ENCODE measurements at places on chromosomes 4 and X. TPM values are rescaled to one million over a fixed set of nuclear protein-coding genes. Genes with fewer than 3 reads are reported as not detected.
A peak's percentile ranks its signal among the peaks of the same experiment; 100 is the strongest.

- DNase-seq: no peak
Observed at GRCh38 chr4:158005021-158005420, 167.8 kb downstream of the GASK1B start.

- DNase-seq: no peak
Observed at GRCh38 chr4:130192787-130193186, 1096.8 kb downstream of the C4orf33 start.

- peak; percentile 99 for DNase-seq
Observed at GRCh38 chr4:140373328-140374129, at the start of gene SCOC. Gene SCOC (plus strand): TSS chr4:140373646. CDS start chr4:140379171, 5,525 bp downstream.

EDA gene
- total RNA-seq: 7.6 TPM

DNA sequence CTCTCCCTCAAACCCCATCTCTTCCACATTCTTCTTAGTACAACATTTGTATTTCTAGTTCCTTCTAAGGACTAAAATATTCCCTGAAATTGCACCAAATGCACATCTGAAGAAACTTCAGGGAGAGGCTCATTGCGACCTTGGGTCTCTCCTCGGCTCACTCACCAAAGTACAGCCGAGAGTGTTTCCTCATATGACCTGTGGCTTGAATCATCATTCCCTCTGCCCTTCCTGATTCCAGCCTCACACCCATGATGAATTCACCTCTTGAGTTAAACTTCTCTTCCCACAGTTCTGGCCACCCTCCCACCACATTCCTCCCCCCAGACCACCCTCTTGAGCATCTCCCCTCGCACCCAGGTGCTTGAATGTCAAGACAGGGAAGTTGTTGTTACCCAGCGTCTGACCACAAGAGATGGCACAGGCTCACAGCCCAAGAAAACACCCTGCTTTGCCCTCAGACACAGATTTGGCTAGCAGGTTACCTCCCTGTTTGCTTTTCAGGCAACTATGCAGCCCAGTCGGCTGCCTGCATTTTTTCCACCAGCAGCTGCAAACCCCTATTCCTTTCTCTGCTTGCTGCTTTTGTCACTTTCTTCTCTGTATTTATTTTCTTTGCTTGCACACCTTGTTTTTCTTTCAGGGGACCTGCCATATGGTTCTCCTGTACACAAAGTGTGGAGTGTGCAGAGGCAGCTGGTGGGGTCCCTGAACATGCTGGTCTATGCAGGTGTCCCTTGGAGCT is 214.8 kb downstream of the SPATA18 start:
- no peak for DNase-seq

- no peak for DNase-seq
Observed at GRCh38 chrX:105829011-105829410, 6.7 kb downstream of the NRK start.

GRCh38 chrX:91434351-91435168 is at the start of gene PABPC5:
Gene PABPC5 (plus strand): TSS chrX:91434839. CDS start chrX:91435578, 739 bp downstream.
- DNase-seq: peak; percentile 68

NDST4 gene
- 0.89 TPM for total RNA-seq

AFF1 gene
- total RNA-seq: 25.4 TPM

DNA sequence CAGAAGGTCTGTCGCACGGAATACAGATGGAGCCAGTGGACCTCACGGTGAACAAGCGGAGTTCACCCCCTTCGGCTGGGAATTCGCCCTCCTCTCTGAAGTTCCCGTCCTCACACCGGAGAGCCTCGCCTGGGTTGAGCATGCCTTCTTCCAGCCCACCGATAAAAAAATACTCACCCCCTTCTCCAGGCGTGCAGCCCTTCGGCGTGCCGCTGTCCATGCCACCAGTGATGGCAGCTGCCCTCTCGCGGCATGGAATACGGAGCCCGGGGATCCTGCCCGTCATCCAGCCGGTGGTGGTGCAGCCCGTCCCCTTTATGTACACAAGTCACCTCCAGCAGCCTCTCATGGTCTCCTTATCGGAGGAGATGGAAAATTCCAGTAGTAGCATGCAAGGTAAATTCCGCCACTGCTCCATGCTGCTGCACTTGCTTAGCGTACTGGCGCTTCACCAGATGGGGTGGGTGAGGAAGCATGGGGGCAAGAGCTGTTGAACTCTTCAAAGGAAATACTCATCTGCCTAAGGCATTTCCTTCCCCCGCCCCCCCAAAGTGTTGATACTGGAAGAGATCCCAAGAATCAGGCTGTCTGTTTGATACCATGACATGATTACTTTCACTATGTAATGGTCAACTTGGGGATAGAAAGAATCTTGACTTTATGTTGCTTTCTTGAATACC is 24.8 kb downstream of the KLF3 start:
- DNase-seq: no peak

GRCh38 chr4:80049402-80049801 is 23.6 kb downstream of the ANTXR2 start:
- DNase-seq: no peak

ERAS gene
- total RNA-seq: not detected
